LoVo (cell line): ENCODE measurements at places on chromosomes 13 and 19.
A peak's percentile ranks its signal among the peaks of the same experiment; 100 is the strongest.

DNA sequence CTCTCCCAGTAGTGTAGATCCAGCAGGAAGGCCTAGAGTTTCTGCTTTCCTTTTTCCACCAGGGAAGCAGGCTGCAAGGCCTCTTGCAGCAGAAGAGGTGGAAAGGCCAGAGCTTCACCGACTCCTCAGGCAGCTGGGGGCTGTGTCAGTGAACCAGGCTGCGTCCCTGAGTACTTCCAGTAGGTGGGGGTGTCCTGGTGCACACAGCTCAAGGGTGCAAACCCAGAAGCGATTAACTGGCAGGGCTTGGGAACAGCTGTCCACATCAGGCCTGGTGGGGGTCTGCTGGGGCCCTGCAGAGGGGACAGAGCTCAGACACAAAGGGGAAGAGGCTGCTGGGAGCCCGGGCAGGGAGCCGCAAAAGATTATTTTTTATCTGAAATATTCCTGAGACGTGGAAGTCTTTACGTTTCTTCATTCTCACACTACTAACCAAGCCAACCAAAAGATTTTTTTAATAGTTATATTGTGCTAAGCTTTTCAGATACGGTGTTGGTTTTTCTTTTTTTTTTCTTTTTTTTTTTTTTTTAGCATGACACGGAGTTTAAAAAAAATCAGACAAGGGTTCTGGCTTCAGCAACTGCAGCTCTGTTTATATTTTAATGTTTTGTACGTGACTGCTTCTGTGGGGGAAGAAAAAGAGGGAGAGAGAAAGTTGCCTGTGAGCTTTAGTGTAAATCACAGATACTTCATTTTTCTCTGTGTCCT lies 11.0 kb downstream of the TSHZ3 start:
- DNase-seq, result no peak

DNA sequence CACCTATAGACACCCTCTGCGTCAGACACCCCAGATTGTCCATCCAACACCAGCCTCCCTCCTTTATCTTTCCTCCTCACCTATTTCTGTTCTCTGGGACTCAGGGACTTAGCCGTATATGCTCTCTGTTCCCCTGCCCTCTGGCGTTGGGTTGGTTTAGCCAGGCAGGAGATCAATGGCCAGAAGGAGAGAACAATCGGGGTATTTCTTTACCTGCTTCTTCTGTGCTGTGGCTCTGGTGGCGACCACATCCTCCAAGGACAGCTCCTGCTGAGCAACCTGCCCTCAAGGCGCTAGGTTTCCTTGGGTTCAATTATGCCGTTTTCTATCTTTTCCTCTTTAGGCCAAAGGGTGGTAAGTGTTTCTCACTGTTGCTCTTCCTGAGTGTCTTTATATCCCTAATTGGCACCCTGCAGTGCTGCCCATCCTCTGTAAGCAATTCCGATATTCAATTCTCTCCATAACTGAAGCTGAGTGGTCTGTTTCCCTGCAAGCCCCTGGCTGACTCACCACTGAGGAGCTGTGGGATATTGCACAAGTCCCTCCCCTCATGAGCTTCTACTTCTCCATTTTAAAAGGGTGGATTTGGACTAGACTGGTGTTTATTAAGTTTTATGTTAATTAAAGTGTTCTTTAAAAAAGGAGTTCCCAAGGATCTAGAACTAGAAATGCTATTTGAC lies 63.7 kb upstream of the TMTC4 start:
- DNase-seq, result no peak

GRCh38 chr13:35573639-35574038 lies 97.2 kb upstream of the MAB21L1 start:
- no peak for DNase-seq

GRCh38 chr13:80359778-80360452 lies 19.0 kb upstream of the SPRY2 start:
- no peak for DNase-seq

DNA sequence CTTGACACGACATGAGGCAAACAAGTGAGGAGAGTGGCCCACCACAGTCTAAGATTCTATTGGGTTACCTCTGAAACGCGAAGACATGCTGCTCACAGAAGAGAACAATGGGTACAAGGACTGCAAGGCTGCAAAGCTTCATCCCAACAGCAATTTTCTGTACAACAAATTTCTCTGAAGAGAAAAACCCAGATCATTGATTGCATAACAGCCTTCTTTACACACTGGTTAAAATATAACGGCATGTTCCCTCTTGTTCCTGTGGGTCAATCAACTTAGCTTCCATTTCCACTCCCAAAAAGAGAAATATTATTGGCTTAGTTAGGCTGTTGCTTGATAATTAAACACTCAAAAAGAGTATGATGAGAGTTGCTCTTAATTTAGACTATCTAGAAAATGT lies at the start of gene CPB2:
Gene CPB2 (minus strand): TSS at position 166 of the 400 bp plus-strand sequence. CDS start 24 bp downstream, at position 142.
- DNase-seq, result no peak

DNA sequence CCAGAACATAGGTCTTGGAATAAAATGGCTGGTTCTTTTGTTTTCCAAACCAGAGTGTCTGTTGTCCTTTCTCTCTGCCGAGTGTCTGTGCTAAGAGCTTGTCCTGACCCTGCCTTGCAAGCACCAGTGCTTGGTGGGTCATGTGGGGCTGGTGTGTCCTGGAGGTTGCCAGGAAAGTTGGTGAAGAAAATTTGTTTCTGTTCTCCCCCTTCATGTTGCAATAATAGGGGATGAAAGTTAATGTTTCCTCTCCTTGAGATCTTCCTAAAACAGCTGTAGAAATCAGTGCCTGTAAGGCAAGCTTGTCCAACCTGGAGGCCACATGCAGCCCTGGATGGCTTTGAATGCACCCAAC lies 2.7 kb downstream of the HAMP start:
- no peak for DNase-seq

GRCh38 chr19:1063030-1063908 lies 3.7 kb upstream of the ARHGAP45 start:
- no peak for DNase-seq

DNA sequence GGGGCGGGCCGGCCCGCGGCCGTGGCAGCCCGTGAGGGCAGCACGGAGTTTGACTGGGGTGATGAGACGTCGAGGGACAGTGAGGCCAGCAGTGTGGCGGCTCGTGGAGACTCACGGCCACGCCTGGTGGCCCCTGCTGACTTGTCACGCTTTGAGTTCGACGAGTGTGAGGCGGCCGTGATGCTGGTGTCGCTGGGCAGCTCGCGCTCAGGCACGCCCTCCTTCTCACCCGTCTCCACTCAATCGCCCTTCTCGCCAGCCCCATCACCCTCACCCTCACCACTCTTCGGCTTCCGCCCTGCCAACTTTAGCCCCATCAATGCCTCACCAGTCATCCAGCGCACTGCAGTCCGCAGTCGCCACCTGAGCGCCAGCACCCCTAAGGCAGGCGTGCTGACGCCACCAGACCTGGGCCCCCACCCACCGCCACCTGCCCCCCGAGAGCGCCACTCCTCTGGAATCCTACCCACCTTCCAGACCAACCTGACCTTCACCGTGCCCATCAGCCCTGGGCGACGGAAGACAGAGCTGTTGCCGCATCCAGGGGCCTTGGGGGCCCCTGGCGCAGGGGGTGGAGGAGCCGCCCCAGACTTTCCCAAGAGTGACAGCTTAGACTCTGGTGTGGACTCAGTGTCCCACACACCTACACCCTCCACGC lies 4.5 kb downstream of the CIC start:
- no peak for DNase-seq

DNA sequence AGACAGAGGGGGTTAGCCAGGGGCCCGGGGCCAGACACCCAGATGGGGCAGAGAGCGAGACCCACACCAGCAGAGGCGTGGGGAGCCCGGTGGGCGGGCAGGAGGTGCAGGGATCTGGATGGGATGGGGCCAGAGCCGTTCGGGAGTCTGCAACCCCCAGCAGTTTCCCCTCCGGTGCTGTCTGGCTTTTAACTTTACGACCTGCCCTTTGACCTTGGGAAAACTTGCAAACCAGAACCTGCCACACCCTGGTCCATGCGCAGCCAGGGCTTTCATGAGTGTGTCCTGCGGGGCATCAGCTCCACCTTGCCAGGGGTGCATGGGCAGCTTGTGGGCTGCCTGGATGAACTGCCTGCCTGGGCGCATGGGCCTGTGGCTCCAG lies 9.8 kb downstream of the JOSD2 start:
- no peak for DNase-seq

- DNase-seq, result no peak
Measured at GRCh38 chr19:38711726-38712153, 32.5 kb downstream of the CAPN12 start.

DNA sequence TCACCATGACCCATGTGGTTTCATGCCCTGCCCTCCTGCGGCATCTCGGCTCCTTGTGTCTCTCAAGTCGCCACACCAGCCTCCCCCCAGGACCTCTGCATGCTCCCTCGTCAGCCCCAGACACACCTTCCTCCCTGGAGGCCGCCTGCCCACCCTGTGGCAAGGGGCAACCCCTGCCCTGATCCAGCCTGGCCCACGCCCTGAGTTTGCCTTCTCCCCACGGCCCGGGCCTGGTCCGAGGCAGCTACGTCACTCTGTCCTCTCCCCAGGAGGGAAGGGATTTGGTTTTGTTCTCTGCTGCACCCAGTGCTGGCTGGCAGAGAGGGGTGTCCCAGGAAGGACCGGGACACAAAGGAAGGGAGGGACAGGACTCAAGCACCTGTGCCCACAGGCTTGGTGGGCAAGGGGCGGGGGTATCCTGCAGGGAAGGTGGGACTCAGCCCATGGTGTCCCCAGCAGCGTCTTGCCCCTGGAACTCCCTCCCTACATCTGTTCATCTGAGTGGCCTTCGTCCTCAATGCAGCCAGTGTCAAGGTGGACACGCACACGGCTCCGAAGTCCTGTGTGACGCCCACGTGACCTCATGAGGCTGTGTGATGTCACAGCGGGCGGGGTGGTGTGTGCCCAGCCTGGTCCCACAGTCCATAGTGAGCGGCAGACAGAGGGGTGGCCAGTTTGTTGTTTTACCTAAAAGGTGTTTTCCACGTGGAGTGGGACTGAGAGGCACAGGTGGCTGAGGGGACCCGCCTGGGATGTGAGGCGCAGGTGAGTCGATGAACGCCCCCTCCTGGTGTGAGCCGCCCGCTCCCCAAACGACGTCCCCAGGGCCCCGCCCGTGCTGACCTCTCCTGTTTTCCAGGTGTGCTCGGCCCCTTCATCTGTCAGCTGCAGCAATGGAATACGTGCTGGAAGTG lies at the start of gene TEX29:
Gene TEX29 (plus strand): TSS at position 645 of the 914 bp plus-strand sequence. CDS start 249 bp downstream, at position 894.
- no peak for DNase-seq

DNA sequence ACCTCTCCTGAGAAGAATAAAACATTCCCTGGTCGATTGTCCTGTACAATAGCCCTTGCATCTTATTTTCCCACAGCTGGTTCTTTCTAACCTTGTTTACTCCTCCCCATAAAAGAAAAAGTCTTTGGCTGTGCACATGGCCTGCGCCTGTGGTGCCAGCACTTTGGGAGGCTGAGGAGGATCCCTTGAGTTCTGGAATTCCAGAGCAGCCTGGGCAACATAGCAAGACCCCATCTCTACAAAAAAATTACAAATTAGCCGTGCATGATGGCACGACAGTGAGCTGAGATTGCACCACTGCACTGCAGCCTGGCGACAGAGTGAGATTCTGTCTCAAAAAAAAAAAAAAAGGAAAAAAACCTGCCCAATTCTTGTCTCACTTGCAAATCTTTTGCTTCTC lies 7.2 kb upstream of the NUP62 start:
- no peak for DNase-seq

DNA sequence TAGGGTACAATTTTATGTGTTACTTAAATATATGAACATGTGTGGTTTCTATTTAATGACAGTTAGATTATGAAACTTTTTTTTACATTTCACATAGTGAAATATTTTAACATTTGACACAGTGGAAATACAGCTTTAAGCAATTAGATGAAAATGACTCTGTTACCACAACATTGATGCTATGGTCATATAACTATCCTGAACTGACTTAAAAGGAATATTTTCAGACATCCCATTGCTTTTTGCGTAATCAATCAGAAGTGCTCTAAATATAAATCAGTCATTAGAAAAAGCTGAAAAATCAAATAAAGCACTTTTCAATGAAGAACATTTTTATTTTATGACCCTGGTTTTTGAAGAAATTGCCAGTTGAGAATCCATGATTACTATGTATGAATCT lies 80.3 kb downstream of the UFM1 start:
- DNase-seq, result no peak

DNA sequence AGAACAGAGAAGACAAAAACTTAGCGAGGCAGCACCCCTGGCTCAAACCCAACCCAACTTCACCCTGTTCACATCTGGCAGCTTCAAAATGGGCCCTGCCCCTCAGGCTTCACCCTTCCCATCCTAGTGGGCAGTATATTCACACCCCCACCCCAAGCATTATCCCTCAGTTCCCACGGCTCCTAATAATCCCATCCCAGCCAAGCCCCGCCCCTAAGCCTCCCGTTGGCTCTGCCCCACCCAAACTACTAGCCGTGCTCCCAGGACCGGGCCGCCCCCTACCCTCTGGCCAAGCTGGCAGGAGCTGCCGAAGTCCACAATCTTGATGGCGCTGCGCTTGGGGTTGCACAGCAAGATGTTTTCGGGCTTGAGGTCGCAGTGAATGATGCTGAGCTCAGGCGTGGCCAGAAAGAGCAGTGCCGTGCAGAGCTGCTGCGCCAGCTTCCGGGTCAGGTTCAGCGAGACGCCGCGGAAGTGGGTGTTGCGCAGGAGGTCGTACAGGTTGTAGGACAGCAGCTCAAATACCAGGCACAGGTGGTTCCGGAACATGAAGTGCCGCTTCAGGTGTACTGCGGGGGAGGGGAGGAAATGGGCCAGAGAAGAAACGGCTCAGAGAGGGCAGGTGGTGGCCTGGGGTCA lies 5.8 kb downstream of the DYRK1B start:
- DNase-seq, result no peak

- no peak for DNase-seq
Measured at GRCh38 chr13:111630406-111630805, 310.0 kb downstream of the TEX29 start.

GRCh38 chr13:106473154-106473553 lies 62.3 kb downstream of the EFNB2 start:
- DNase-seq, result peak; percentile 9

- no peak for DNase-seq
Measured at GRCh38 chr13:113922412-113923118, 51.3 kb downstream of the C13orf46 start.

DNA sequence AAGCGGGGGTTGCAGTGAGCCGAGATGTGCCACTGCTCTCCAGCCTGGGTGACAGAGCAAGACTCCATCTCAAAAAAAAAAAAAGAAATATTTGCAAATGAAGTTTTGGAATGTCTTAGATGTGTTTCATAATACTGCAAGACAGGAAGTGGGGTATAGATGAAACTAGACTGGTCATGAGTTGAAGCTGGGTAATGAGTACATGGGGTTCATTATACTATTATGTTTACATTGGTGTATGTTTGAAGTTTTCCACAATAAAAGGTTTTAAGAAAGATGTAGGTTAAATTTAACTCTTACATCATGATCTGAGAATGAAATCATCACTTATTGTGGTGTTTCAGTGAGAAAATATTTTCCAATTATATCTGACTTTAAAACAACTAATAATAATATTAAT lies 19.0 kb downstream of the FNDC3A start:
- no peak for DNase-seq

- DNase-seq, result no peak
Measured at GRCh38 chr13:43985422-43986072, 105.8 kb downstream of the LACC1 start.
